Stimulated activated CD4-positive, alpha-beta T cell treated with anti-CD3 and anti-CD28 coated beads, Interleukin-15, amount 100 ng/mL, for 24 hours (primary cell): ENCODE measurements at places on chromosomes 7 and 10.

DNA sequence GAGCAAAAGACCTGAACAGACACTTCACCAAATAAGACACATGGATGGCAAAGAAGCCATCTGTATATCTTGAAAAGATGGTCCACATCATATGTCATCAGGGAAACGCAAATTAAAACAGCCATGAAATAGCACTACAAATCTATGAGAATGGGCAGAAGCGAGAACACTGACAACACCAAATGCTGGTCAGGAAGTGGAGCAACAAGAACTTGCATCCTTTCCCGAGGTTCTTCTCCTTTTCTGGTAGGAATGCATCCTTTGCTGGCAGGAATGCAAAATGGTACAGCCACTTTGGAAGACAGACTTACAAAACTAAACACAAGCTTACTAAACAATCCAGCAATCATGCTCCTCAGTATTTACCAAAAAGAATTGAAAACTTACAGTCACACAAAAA, 60.0 kb downstream of the PIK3AP1 start:
- no peak for DNase-seq

GRCh38 chr7:92973293-92973731, 136.9 kb upstream of the CDK6 start:
- DNase-seq = no peak

GRCh38 chr10:116989439-116989838, 15.5 kb downstream of the SHTN1 start:
- DNase-seq = no peak

- no peak for DNase-seq
Observed at GRCh38 chr10:112209684-112210131, 26.1 kb upstream of the GPAM start.

- no peak for DNase-seq
Observed at GRCh38 chr10:48554656-48555055, 50.2 kb downstream of the ARHGAP22 start.

DNA sequence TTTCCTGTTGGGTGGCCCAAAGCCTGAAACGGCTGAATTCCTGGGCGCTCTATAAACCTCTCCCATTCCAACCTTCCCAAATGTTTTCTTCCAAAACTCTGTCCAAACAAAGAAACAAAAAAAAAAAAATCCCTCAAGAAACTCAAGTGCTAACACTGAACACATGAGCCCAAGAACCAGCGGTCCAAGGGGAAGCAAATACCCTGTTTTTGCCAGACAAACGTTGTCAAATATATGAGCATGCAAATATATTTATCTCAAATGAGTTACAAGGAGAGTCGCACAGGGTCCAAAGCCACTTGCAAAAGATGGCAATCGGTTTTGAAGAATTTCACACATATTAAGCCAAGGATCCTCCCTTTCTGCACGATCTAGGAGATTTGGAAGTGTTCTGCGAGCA, 23.3 kb upstream of the EMX2 start:
- DNase-seq = no peak

DNA sequence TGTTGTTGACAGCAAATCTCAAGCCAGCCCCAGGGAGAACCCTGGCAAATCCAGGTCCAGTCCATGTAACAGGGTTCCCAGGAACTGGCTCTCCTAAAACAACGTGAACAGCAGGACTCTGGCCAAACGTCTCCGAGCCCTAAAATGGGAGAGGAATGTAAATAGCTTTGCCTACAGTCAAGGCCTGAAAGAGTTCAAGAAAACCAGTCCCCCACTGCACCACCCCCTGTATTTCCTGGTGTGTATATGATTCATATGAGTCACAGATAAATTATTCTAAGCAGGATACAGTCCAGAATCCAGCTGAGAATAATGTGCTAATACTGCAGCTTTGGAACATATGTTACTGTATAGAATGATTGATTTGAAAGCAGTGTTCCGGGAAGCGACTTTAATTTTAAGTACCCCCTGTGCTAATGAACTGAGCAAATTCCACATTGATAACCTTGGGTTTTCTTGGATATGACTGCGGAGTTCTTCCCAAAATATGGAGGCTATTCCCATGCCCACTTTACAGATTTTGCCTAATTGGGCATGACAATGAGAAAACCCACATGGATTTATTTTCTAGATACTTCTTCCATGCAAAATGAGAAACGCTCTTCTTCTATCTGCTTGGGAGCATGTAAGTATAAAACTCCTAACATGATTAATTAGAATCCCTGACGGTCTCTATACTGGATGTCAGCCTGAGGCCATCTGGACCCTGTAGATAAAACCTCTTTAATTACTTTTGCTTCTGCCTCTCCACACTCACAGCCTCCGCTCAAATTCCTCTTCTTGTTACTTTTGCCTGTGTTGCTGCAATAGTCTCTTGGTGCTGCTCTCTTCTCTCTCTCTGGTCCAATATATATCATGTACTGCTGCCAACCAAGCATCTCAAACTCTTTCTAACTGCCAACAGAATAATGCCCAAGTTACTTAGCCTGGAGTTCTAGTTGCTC, 50.2 kb downstream of the LAMB4 start:
- DNase-seq = no peak

GRCh38 chr7:27200761-27201579, 1.1 kb upstream of the HOXA13 start:
- no peak for DNase-seq

- no peak for DNase-seq
Observed at GRCh38 chr7:78939669-78940068, 513.8 kb downstream of the MAGI2 start.

DNA sequence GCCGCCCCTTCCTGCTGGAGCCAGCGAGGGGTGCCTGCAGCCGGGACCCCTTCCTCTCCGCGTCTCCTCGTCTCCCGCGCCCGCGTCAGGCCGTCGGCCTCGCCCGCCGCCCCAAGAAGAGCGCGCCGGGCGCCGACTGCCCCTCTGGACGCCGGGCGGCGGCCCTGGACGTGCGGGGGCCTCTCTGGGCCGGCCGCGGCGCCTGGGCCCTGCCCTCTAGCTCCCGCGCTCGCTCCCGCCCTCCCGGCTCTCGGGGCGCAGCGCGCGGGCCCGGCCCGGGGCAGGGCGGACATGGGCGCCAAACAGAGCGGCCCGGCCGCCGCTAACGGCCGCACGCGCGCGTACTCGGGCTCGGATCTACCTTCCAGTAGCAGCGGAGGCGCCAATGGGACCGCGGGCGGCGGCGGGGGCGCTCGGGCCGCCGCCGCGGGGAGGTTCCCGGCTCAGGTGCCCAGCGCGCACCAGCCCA, 704 bp downstream of the ZNRF2 start:
- peak; percentile 55 for DNase-seq

DNA sequence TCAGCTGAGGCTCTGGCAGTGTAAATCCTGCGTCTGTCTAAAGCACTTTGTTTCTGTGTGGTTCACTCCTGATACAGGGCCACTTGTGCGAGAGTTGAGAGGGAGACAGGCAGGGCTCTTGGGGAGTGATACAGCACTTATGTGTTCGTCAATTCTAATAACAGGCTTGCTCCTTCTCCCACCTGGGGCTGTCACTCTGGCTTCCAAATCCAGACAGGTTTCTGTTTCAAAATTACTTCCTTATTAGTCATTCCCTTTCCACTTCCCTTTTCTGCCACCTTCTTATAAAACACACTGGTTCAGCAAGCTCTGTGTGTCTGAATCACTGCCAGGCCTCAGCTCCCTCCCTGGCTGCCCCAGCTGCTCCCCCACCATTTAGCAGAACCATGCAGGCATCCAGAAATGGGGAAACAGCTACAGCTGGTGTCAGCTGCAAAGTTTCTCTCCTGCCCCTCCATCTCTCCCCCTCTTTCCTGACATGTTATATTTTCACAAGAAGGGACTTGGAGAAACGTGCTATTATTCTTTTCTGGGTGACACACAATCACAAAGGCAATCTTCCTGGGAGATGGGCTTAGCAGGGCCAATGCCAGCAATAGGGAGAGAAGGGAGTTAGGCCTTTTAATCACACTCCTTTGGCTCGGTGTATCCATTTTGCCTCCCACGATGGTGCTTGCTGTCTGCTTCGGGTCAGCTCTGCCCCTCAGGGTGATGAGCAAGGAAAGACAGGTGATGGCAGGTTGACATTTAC, 58.4 kb upstream of the ZNRF2 start:
- peak; percentile 14 for DNase-seq

DNA sequence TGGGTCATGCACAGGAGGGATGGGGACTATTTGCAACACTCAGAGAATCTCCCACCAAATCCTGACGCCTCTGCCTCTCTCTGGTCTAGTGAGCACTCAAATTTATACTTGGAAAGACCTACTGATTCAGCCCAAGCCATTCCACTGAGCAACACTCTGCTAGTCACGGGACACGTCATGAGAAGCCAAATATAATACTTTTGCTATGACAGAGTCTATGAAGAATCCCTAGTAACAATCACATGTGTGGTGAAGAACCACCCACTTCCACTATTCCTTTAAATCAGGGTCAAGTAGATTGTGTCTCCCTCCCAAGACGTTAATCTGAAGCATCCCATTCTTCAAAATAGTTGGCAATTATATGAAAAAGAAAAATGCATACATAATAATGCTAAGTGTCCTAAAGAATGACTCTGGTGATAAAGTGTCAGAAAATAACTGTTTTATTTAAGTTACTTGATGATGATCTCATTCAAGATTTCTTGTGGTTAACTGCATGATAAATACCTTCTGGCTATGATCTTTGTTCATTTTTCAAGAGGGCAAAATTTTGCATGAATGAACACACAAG, 28.5 kb downstream of the CHCHD3 start:
- no peak for DNase-seq

GRCh38 chr10:89332123-89332633, 4.4 kb downstream of the IFIT3 start:
- peak; percentile 35 for DNase-seq

GRCh38 chr7:132412435-132412834, 163.8 kb downstream of the PLXNA4 start:
- DNase-seq = no peak

DNA sequence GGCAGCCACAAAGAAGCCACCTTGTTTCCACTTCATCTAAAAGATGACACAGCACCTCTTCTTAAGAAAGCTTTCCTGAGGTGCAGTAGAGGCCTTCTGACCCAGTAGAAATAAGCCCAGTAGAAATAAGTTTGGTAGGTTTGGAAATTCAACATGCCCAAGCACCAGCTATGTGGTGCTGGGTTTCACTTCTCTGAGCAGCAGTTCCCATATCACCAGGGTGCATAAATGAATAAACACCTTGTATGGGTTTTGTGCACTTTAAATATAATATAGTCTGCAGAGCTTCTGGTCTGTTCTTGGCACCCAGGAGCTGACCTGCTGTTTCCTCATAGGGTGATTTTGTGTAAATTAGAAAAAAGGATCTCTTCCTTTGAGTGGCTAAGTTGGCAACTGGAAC, 492.4 kb upstream of the SORCS1 start:
- no peak for DNase-seq

- no peak for DNase-seq
Observed at GRCh38 chr7:138164804-138165203, 88.5 kb downstream of the AKR1D1 start.

GRCh38 chr10:91617072-91617609, 15.7 kb downstream of the PPP1R3C start:
- DNase-seq = no peak

DNA sequence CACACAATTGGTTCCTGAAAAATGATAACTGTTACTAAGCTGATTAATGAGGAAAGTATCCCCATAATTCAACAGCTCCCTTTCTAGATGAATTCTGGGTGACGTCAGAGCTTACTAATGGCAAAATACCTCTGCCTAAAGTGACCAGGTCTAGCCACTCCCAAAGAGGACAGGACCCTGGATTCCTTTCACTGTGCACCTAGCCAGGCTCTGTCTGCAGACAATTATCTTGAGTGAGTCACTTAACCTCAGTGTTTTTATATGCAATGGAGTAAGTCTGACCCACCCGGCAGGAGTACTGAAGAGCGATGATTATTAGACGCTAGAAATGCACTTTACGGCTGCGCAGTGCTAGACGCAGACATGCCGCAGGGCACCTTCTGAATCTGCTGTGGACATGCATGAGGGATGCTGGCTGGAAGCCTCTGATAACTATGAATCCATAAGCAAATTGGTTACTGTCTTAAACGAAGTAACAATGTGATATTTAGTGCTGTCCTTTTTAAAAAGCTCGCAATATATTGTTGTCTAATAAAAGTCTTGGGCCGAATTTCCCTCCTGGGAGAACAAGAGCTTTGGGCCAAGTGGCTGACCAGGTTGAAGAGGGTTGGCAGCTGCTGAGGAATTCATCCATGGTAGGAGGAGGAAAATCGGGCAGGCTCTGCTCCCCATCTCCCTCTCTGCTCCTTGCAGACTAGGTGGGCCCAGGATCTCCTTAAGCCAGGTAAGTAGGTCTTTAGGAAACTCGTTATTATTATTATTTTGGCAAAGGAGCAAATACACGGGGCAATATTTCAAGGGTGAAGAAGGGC, 4.6 kb upstream of the INPP5A start:
- no peak for DNase-seq

- no peak for DNase-seq
Observed at GRCh38 chr7:20484356-20484755, 131.1 kb upstream of the ABCB5 start.

DNA sequence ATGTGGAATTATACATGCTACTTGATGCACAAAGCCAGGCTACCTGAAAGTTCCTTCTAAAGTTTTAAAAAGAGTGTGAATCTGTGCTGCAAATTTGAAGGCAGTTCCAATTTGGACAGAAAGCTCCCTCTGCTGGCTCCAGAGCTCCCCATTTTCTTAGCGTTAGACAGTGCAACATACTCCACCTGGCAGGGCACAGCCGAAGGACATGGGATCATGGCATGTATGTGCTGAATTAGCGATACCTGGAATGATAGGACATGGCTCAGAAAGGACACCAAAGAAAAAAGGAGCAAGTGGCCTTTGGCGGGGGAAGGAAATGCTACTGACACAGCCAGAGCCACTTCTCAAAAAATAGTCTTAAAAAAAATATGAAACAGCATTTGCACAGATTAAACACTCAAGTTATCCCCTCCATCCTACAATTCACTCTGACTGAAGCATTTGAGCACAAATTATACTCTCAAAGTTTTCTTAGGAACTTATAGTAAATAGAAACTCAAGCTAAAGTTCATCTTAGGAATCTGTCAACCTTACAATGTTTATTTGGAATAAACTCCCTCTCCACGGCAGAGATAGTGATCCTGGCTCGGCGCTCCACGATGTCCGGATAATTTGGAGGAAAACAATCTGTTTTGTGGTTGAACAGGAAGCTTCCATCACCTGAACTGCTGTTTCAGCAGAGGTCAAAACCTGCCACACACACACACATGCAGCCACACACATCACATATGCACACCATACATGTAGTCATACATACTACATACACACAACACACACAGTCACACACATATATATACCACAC, 80.0 kb downstream of the C7orf25 start:
- DNase-seq = no peak

- no peak for DNase-seq
Observed at GRCh38 chr10:125023255-125023654, 81.3 kb downstream of the ZRANB1 start.

DNA sequence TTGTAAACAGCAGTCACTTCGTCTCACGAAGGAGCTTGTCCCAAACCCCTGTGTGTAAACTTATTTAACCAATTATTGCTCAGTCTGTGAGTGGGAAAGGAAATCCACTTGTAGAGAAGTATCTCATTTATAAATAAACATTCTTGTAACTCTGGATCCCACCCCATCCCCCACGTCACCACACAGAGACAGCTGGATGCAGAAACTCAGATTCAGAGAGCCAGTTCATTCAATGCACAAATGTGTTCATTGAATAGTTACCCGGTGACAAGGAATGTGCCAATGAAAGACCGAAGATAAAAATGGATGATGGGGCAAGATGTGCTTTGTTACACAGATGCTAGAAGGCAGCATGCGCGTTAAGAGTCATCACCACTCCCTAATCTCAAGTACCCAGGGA, 8.3 kb upstream of the OCM start:
- no peak for DNase-seq
